ENCODE measurements at places on chromosomes 5 and 9. TPM values are rescaled to one million over a fixed set of nuclear protein-coding genes. Genes with fewer than 3 reads are reported as not detected.

Gene GOLPH3
- total RNA-seq: 92.7 TPM

Gene GEMIN5
- total RNA-seq: 47.5 TPM

Gene JAKMIP2
- 1.2 TPM for total RNA-seq

Gene TMC1
- not detected for total RNA-seq

Gene TMEM252
- not detected for total RNA-seq

Gene OLFM1
- 0.19 TPM for total RNA-seq

Gene CER1
- not detected for total RNA-seq
